ENCODE measurements at places on chromosomes 4 and X. TPM values are rescaled to one million over a fixed set of nuclear protein-coding genes. Genes with fewer than 3 reads are reported as not detected.

IL1RAPL2 gene
- total RNA-seq: 0.17 TPM

BBS12 gene
- total RNA-seq: 6.1 TPM

CXCL11 gene
- total RNA-seq: 0.15 TPM

FGF2 gene
- 30.8 TPM for total RNA-seq

CFI gene
- 8.3 TPM for total RNA-seq

CYSLTR1 gene
- total RNA-seq: 0.29 TPM

LRIT3 gene
- 0.15 TPM for total RNA-seq

FREM3 gene
- not detected for total RNA-seq

CNKSR2 gene
- total RNA-seq: 0.66 TPM

NDNF gene
- 0.50 TPM for total RNA-seq

CT45A3 gene
- not detected for total RNA-seq

BANK1 gene
- total RNA-seq: 0.44 TPM

DIPK2B gene
- 0.15 TPM for total RNA-seq

MAN2B2 gene
- total RNA-seq: 21.1 TPM

CENPVL2 gene
- total RNA-seq: not detected

RAB40AL gene
- total RNA-seq: 0.73 TPM

NR0B1 gene
- 4.1 TPM for total RNA-seq

C4orf50 gene
- total RNA-seq: not detected

ERCC6L gene
- 7.9 TPM for total RNA-seq

ALAS2 gene
- not detected for total RNA-seq

BEX1 gene
- total RNA-seq: 0.15 TPM

SCD5 gene
- total RNA-seq: 24.1 TPM

IBSP gene
- total RNA-seq: not detected

CTAG1B gene
- not detected for total RNA-seq

NUP54 gene
- total RNA-seq: 76.2 TPM

FGB gene
- total RNA-seq: not detected

PGAM4 gene
- total RNA-seq: not detected

PPA2 gene
- total RNA-seq: 101 TPM
